WTC11 (cell line): ENCODE measurements at places on chromosomes 1 and 21. TPM values are rescaled to one million over a fixed set of nuclear protein-coding genes. Genes with fewer than 3 reads are reported as not detected.

DNA sequence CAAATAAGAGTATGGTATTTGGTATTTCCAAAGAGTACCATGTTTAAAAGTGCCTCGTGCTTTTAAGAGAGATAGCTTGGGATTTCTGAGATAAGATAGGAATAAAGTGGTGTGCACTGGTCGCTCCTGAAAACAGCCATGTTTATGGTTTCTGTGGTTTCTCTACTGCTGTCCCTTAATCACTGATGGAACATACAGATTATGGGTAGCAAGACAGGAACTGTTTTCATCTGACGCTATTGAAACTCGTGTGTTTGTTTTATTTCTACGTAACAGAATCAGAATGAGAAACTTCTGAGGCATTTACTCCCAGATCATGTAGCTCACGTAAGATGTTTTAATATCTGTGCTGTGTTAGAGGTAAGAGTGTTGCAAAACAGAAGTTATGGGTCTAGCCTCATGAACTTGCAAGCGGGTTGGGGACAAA lies 126.0 kb downstream of the KIAA0319L start:
- peak overlapping the region; percentile 18 for H3K27ac ChIP-seq
- DNase-seq: no peak
- H3K4me3 ChIP-seq: no peak overlapping the region
- no peaks in the 10 kb centered on the region for H3K27me3 ChIP-seq
- peaks cover 43% of the 10 kb centered on the region for H3K36me3 ChIP-seq

The FCER1G gene
- total RNA-seq: 0.48 to 1.0 TPM (median 0.85 TPM) in 3 replicates

GRCh38 chr1:198671136-198671535 lies 32.3 kb downstream of the PTPRC start:
- no peaks in the 10 kb centered on the region for H3K27me3 ChIP-seq
- H3K36me3 ChIP-seq: no peaks in the 10 kb centered on the region
- H3K27ac ChIP-seq: no peak overlapping the region
- no peak overlapping the region for H3K4me3 ChIP-seq

GRCh38 chr1:92315766-92316599 lies 17.1 kb downstream of the RPAP2 start:
- DNase-seq: no peak
- no peak overlapping the region for H3K27ac ChIP-seq
- H3K27me3 ChIP-seq: no peaks in the 10 kb centered on the region
- H3K4me1 ChIP-seq: no peaks in the 10 kb centered on the region

GRCh38 chr1:170020859-170021258 lies 53.6 kb downstream of the KIFAP3 start:
- no peak for DNase-seq
- H3K4me3 ChIP-seq: no peak overlapping the region
- H3K4me1 ChIP-seq: no peaks in the 10 kb centered on the region
- no peak overlapping the region for H3K27ac ChIP-seq
- H3K27me3 ChIP-seq: no peaks in the 10 kb centered on the region
- no peaks in the 10 kb centered on the region for H3K36me3 ChIP-seq

DNA sequence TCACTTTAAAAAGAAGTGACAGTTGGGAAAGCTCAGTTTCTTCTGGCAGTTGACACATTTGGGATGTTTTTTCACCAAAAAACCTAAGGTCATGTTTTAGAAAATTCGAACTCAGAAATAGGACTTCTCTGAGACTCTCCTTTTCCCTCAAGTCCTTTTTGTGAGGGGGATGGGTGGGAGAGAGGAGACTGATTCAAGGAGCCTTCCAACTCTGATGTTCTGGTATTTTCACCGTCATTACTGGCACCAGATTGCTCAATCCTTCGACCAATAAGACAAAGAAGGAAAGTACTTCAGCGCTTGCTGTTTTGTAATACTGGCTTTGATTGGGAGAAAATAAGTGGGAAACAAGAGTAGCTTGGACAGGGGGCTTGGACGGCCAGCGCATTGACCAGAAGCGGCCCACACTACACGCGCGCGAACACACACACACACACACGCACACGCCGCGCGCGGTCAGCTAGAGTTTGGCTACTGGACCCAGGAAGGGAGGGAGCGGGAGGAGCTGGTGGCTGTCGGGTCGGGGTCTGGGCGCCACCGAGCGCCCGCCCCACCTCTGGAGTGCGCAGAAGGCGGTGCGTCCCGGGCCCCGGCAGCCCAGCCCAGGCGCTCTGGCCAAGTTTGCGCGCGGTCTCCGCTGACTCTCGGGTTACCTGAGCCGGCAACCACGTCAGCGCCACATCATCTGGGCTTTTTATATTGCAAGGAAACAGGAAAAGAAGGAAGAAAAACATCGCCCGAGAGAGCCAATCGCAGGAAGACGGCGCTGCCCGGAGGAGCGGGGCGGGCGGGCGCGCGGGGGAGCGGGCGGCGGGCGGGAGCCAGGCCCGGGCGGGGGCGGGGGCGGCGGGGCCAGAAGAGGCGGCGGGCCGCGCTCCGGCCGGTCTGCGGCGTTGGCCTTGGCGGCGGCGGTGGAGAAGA lies at the start of gene KCNK1:
TSS of gene KCNK1 (plus strand) at position 855 of the 921 bp plus-strand sequence. CDS start at position 921, 66 bp downstream.
- H3K36me3 ChIP-seq: peaks cover 12% of the 10 kb centered on the region
- peak; percentile 86 for DNase-seq
- peaks cover 39% of the 10 kb centered on the region for H3K27me3 ChIP-seq
- H3K27ac ChIP-seq: peak within 1 kb of the TSS; percentile 95
- peaks cover 32% of the 10 kb centered on the region for H3K4me1 ChIP-seq

GRCh38 chr1:100834777-100835660 lies 59.6 kb downstream of the EXTL2 start:
- H3K36me3 ChIP-seq: no peaks in the 10 kb centered on the region
- H3K4me1 ChIP-seq: peaks cover 3% of the 10 kb centered on the region; the same call in 1 of the 2 replicates
- no peaks in the 10 kb centered on the region for H3K27me3 ChIP-seq
- DNase-seq: no peak
- H3K27ac ChIP-seq: no peak overlapping the region

- peak; percentile 8 for DNase-seq
- H3K4me3 ChIP-seq: no peak overlapping the region
- no peaks in the 10 kb centered on the region for H3K36me3 ChIP-seq
These were observed 77.6 kb upstream of the IFFO2 start for GRCh38 chr1:19033926-19034680.

The KIRREL1 gene
- 32.8 to 42.4 TPM (median 32.9 TPM) in 3 replicates for total RNA-seq
